ENCODE measurements at places on chromosomes 3 and 15.

- no peak for DNase-seq
These were observed 33.4 kb downstream of the SCN5A start for GRCh38 chr3:38616111-38616510.

DNA sequence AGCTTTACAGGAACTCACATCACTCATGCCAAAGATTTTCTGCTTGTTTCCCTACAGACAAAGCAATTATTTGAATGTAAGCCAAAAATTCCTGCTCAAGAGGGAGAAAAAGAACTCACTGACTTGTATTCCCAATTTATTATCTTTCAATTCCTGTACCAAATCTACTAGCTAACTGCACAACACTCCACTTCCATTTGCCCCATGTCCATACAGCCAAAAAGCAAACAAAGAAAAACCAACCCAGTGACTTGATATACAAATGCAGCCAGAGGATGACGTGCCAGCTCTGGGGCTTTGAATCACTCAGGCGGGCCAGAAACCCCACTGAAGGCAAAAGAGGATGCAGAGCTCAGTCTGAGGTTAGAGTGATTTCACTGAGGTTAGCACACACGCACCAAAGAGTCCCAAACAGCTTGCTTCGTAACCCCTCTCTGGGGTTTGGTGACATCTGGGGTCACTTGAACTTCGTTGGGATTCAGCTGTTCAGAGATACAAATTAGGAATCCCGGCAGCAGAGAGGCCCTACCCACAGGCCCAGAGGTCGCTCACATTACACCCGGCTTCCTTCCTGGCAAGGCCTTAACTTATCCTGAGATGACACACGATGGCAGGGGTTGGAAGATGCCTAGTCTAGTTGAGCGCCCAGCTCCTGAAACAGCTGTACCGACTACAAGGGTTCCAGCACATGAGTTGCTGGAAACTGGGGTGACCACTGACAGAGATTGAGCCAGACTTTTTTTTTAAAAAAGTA, 1.6 kb downstream of the RFTN1 start:
- no peak for DNase-seq

- DNase-seq, result no peak
These were observed 61.0 kb downstream of the PLXNA1 start for GRCh38 chr3:127043731-127044510.

- no peak for DNase-seq
These were observed 18.5 kb upstream of the EID1 start for GRCh38 chr15:48859426-48859825.

- DNase-seq, result no peak
These were observed 15.1 kb downstream of the USP4 start for GRCh38 chr3:49324768-49325167.

GRCh38 chr15:80152896-80153876, at the start of gene FAH:
FAH (plus strand) TSS chr15:80152999; CDS start chr15:80153055, 56 bp downstream.
- peak; percentile 88 for DNase-seq

DNA sequence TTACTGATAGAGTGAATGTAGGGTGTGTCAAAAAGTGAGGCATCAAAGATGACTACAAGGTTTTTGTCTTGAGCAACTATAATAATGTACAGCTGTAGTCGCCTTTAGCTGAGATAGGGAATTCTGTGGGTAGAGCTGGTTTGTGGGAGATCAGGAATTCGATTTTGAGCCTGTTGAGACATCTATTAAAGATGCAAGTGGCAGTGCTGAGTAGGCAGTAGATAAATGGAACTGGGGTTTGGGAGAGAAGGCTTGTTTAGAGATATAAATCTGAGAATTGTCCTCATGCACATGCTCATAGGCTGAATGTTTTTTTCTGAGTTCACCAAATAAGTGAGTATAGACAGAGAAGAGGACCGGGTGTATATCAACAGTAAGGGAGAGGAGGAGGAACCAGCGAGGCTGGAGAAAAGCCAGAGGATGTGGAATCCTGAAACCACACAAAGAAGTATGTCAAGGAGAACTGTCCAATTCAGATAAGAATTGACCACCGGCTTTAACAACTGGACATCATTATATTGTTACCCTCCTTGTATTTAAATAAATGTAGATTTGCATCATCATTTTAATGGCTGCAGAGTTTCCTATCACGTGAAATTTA, 146.0 kb upstream of the TNIK start:
- no peak for DNase-seq

DNA sequence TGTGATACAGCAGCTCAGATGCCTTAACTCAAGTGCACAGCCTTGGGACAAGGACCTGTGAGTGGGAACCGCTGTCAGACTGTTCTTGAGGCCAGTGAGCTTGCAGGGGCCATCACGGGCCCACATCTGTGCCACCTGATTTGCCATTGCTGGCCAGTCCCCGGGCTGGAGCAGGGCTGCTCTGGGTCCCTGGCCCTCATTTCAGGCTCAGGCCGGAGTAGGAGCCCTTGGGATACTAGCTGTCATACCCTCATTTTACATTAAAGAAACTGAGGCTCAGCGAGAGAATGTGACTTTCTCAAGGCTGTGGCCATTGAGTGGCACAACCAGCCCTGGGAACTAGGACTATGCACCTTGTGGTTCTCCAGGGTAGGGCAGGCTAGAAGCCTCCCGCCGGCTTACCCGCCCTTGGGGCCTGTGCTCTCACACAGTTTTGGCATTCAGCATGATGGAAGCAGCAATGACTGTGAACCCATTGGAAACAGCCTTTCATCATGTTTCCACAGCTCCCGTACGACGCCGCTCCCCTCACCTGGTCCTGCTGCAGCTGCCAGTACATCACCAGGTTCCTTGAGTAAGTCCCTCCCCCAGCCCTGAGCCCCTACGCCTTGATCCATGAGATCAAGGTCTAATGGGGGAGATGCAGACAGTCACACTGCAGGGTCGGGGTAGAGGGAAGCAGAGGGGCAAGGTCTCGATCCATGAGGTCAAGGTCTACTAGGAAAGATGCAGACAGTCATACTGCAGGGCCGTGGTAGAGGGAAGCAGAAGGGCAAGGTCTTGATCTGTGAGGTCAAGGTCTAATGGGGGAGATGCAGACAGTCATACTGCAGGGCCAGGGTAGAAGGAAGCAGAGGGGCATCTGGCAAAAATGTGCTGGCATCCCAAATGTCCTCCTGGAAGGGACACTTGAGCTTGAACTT, 42.2 kb downstream of the GOLGA6L10 start:
- no peak for DNase-seq

DNA sequence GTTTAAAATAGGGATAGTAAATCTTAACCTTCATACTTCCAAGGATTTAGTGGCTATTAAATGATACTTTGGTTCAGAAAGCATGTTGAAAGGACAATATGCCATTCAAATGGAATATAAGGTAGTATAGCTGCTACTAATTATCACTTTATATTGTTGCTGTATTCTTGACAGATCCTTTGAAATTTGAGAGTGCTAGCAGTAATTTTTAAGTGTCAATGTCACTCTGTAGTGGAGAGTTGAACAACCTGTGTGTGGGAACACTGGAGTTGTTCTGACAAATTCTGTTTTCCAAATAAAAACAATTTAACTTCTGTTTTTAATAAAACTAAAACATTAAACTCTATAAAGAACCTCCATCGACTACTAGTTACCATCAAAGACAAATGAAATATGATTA, 565.7 kb downstream of the FGF12 start:
- no peak for DNase-seq

- DNase-seq, result no peak
These were observed 125.9 kb downstream of the TLE3 start for GRCh38 chr15:69971771-69972170.

GRCh38 chr3:116018646-116019045, 395.3 kb downstream of the GAP43 start:
- no peak for DNase-seq

- DNase-seq, result peak; percentile 57
These were observed 62.9 kb upstream of the NR2E3 start for GRCh38 chr15:71747128-71748083.

- DNase-seq, result no peak
These were observed 315.4 kb downstream of the LPP start for GRCh38 chr3:188469228-188469885.

GRCh38 chr15:58515807-58516206, 84.0 kb downstream of the LIPC start:
- DNase-seq, result no peak

- no peak for DNase-seq
These were observed 629.2 kb upstream of the ZNF385D start for GRCh38 chr3:22380253-22380652.

DNA sequence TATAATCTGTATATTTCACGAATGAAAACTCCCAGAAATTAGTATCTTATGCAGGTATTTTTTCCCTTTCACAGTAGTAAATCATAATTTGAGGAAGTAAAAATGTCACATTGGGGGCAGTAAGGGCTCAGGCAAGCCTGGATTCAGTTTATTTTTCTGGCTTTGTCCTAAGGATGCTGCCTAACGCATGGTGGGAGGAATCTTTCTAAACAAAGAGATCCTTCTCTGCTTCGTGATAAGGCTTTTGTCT, 35.7 kb downstream of the DNASE1L3 start:
- DNase-seq, result no peak

DNA sequence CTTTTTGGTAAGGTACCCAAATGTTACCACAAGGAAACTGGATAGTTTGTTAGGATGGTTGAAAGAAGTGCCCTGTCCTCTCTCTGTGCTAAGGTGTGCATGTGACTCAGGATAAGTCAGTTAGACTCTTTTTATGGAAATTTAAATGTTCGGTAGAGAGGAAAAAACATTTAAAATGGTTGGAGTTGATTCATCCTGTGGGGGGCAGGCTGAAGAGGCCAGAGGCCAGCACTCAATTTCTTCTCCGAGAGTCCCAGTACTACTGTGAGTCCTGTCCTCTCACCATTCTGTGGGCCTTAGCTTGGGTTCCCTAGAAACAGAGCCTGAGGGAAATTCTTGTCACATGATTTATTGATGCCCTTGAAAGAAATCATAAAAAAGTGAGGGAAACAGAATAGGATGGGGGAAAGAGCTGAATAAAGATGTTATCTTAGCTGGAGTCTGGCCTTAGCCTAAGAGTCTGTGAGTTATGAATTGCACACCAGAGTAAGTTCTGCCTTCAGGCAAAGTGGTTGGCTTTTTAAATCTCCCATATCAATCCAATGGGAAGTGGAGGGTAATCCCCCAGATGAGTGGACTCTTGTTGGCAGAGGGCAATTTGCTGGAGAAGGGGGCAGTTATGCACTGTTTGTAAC, 106.5 kb upstream of the GALNT15 start:
- DNase-seq, result peak; percentile 23

GRCh38 chr15:100094127-100094510, 247.7 kb downstream of the ADAMTS17 start:
- DNase-seq, result no peak

DNA sequence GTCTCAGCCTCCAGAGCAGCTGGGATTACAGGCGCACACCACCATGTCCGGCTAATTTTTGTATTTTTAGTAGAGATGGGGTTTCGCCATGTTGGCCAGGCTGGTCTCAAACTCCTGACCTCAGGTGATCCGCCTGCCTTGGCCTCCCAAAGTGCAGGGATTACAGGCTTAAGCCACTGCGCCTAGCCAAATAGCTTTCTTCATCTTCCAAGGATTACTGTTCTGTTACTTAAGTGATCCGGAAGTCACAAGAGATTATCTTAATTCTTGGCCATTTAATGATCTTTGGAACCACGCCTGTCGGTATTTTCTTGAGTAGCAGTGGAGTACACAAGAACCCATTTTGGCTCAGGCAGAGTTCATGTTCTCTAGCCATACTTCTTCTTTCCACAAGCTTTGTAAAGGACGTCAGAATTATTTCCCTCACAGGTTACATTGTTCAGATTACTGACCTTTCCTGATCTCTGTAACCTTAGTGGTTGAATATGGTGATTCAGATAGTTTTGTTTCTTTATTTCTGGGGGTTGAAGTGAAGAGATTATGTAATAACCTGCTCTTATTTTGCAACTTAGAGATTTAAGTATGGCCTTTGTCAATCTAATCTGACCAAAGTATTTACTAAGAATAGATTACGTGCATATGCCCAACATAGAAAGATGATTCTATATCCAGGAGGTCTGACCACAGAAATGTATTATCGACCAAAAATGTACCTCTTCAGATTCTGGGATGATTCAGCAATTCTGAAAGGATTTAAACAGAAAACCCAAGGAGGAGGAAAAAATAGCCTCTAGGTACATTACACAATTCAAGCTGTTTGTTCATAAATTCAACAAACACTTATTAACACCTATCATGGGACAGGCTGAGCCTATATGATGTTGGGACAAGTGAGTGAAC, 132.2 kb downstream of the GREM1 start:
- DNase-seq, result peak; percentile 71

- DNase-seq, result no peak
These were observed 41.3 kb downstream of the XYLB start for GRCh38 chr3:38387862-38388261.

DNA sequence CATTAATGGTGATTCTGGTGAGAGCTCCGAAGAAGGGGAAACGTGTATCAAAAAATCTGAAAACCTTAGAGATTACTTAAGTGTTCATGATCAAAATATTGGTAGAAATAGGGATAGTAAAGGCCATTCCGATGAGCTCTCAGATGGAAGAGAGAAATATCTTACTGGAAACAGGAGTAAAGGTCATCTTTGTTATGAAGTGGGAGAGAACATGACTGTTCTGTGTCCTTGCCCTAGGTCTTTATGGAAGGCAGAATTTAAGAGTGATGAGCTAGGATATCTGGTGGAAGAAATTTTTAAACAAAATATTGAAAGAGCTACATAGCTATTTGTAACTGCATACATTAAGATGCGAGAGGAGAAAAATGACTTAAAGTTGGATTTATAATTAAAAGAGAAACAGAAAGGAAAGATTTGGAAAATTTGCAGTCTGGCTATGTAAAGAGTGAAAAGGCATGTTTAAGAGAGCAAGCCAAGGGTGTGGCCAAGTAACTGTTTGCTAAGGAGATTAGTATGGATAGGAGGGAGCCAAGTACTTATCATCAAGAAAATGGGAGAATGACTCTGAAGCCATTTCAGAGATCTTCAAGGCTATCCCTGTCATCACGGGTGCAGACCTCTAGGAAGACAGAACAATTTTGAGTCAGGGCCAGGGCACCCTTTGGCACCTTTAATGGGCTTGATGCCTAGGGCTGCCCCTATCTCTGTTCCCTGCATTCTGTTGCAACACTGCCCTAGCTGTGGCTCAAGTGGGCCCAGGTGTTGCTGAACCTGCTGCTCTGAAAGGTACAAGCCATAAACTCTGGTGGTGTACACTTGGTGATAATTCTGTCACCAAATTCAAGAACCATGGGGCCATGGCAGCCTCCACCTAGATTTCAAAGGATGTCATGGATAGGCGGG, 27.3 kb downstream of the SLMAP start:
- DNase-seq, result no peak

Measured in SW 1271 (cell line).